ENCODE measurements at places on chromosomes 7 and 10.

- no peak for DNase-seq
Observed at GRCh38 chr7:150860978-150861295, 8.6 kb downstream of the AOC1 start.

DNA sequence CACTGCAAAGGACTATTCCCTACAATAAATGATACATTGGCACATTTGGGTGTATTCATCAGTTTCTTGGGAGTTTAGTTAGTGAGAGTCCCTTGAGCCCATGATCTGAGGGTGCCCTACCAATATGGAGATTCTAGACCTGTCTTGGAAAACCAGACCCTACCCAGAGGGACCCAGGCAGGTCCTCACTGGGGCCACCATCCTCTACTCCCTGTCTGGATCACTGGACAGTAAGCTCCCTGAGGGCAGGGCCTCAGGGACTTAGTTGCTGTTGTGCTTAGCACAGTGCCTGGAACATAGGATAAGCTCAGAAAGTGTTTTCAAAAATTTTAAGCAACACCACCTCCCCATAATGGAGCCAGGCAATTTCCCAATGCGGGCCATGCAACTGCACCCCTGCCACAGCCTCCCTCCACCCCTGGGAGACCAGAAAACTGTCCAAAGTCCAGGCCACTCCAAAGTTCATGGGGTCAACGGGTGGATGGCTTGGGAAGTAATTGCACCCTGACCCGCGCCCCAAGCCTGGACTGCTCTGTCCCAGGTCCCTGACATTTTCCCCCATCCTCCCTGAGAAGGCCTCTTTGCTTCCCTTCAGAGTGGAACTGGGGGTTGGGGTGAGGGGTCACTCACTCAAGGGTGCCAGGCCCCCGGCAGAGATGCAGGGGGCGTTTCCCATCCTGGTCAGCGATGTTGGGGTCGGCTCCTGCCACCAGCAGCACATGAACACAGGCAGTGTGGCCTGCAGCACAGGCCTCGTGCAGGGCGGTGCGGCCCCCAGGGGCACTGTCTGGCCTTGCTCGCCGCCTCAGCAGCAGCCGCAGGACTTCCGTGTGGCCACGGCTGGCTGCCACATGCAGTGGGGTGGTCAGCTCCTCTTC lies 1.0 kb downstream of the ASB10 start:
- no peak for DNase-seq

GRCh38 chr10:8095959-8096358 lies 41.5 kb downstream of the GATA3 start:
- DNase-seq: no peak

GRCh38 chr7:71925663-71926062 lies 486.5 kb downstream of the CALN1 start:
- no peak for DNase-seq

- DNase-seq: no peak
Observed at GRCh38 chr10:33477291-33478088, 143.0 kb upstream of the NRP1 start.

DNA sequence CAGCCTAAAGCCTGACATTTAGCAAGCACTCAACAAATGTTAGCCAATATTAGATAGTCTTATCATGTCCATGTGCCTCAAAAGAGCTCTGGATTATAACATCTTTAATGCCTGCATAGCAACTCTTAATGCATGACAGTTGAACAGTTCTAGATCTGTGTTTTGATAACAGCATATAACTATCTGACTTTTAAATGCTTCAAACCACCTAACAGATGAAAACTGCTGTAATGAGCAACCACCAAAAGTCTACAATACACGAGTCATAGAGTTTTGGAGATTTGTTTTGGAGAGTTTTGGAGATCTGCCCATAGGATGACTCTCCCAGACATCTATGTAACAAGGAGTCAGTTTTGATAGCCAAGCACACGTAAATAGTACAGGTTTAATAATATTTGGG lies 227.3 kb downstream of the TWIST1 start:
- DNase-seq: no peak

GRCh38 chr7:96870185-96870584 lies 135.2 kb upstream of the DLX6 start:
- DNase-seq: no peak

DNA sequence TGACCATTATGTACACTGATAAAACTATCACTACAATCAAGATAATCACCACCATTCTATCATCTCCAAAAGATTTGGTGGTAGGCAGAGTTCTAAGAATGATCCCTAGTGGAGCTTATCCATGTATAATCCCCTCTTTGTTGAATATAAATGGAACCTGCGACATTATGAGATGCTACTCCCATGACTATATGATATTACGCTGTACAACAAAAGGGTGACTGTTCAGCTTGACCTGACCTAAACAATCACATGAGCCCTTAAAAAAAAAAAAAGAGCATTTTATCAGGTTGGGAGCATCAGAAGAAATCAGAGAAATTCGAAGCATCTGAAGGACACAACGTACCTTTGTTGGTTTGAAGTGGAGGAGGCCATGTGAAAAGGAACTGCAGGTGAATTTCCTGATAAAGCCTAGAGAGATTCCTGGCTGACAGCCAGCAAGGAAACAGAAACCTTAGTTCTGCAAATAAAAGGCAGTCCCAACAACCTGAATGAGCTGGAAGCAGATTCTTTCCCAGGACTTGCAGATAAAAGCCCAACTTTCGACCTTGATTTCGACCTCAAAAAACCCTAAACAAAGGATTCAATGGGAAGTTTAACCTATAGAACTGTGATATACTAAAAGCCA lies 270.7 kb downstream of the ADRA2A start:
- DNase-seq: no peak

DNA sequence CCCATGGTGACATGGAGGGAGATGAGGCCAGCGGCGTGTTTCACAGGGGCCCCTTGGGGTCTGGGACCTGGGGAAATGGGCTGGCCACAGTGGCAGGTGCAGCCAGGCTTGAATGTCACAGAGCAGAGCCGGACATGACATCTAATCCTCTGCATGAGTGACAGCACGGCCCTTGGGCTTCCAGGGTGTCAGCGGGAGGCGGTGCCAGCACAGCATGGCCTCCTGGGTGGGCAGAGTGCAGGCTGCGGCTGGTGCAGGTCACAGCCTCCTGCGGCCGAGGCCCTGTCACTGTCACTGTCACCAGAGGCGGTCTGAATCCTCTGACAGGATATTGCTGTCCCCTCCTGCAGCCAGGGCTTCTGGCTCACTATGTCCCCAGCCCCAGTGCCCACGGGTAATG lies 18.2 kb downstream of the BHLHA15 start:
- no peak for DNase-seq

DNA sequence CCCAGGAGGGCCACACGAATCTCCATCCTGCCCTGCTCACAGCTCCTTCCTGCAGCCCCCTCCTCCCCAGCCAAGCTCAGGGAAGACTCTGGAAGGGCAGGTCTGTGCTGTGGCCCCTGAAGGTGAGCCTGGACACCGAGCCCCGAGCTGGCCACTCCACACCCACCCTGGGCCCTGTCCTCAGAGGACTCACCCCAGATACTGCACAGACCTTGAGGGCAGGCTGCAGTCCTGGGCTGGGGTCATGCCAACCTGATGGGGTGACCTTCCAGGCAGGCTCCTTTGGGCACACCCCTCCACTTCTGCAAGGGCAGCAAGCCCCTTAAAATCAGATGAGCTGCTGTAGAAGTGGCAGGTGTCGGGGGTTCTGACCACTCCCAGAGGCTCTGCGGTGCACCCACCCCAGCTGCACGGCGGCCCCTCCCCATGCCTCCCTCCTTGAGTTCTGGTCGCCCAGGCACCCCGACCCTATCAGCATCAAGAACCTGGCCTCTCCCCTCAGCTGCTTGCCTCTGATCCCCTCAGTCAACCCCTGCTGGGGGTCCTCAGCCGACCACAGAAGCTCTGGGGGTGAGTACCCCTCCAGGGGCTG lies 24.3 kb downstream of the YKT6 start:
- no peak for DNase-seq

DNA sequence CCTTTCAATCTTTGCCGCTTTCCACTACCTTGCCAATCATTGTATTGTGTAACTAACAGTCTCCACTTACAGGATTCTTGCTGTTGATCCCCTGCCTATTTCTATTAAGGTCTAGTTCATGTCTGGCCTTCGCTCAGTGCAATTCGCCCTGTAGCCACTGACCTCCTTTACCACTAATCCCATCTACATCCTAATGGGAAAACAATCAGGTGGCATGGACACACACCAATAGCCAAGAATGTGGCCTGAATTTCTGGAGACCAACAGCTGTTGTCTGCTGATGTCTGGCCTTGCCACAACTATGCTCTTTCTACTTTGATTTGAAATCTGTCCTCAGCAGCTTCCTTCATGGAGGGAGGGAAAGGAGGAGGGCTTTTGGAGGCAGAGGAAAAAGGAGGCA lies 546.2 kb downstream of the SORCS3 start:
- DNase-seq: no peak

- DNase-seq: no peak
Observed at GRCh38 chr10:29668628-29669027, 33.9 kb upstream of the SVIL start.

DNA sequence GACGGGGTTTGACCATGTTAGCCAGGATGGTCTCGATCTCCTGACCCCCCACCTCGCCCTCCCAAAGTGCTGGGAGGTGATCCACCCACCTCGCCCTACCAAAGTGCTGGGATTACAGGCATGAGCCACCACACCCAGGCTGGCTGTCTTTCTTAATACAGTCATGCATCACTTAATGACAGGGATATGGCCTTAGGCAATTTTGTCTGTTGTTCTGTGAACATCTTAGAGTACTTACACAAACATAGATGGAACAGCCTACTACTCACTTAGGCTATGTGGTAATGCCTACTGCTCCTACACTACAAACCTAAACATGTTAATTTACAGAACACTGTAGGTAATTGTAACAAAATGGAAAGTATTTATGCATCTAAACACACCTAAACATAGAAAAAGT lies 106.6 kb upstream of the KCNMA1 start:
- DNase-seq: no peak

- DNase-seq: no peak
Observed at GRCh38 chr10:110268442-110268841, 36.3 kb downstream of the SMNDC1 start.

DNA sequence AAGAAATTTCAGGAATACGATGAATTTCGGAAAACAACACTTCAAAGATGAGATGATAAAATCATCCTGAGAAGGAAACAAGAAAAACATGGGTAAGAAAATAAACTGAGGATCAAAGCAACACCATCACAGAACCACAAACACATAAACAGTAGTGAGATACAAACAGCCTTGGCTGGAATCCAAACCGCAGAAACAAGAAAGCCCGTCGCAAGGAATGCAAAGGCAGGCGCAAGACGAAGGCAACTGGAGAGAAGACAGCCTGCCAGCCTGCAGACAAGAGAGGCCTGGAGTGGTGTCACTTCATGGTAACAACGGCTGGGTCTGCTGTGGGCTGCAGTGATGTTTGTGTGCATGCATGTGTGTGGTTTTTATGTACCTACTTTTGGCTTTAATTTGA lies 61.8 kb upstream of the DRGX start:
- DNase-seq: no peak

DNA sequence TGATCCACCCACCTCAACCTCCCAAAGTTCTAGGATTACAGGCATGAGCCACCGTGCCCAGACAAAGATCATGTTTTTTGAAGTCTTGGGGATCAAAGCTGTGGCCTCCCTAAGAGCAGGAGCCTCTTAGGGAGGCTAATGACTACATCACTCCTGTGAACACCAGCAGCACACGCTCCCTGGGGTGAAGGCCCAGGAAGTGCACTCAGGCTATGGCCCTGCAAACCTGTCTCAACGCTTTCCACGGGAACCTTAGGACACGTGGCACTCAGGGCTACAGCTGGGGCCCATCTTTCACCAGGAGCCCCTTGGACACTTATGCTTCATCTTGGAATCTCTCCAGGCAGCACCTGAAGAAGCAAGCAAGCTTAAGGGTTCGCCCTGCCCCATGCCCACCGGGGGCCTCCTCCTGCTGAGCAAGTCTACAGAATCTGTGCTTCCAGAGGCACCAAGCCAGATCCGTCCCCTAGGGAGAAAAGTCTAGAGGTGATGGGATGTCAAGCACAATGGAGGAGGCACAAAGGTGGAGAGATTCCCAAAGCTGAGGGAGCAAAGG lies 18.4 kb downstream of the VSTM4 start:
- DNase-seq: no peak

DNA sequence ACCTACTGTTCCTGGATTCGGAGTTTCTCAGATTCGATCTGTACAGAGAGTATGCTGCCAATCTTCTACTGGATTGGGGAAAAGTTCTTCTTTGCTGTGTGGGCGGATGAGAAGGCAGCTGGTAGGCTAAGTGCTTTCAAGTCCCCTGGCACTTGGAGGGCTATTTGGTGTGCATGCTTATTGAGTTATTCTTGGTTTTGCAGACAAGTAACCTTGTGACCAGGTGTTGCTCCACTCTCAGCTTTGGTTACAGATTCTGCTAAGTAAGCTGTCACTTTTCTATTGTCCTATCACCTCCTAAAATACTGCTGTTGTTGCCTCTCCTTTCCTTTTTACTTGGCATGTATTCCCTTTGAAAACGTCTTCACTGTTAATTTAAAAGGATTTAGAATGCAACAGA lies 1375.1 kb upstream of the LRRTM3 start:
- no peak for DNase-seq

DNA sequence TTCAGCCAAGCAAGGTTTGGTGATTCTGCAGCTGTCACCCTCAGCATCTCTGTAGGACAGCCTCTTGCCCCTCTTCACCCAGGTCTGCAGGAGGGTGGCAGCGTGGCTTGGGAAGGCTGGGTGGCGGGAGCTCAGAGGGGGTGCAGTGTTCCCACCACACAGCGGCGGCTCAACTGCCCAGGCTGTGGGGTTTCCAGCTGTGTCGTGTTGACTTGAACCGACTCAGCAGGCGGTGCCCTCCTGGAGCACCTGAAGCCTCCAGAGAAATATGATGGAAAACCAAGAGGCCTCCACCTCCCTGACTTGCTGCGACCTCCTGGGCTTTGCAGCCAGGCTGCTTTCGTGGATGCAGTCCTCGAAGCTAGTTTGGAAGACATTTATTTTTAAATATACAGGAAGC lies 68.0 kb upstream of the KLF6 start:
- no peak for DNase-seq

GRCh38 chr7:45112648-45113047 lies 1.2 kb upstream of the TBRG4 start:
- DNase-seq: no peak

DNA sequence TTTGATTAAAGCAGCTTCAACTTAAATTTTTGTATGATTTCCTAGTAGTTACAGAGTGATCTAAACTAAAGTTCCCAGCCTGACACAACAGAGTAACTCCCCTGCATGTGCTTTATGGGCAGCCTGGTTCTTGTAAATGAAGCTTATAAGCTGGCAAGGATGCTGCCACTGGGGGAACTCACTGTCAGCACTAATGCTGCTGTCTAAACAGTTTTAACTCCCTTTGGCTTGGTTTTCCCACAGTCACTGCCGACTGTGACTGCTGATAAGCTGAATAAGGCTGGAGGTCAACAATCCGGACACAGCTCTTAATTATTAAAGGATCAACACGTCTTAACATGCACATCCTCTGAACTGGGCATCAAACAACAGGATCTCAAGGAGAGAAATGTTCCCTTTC lies 130.1 kb downstream of the OTUD1 start:
- DNase-seq: no peak
